Central memory CD4-positive, alpha-beta T cell (primary cell): ENCODE measurements at places on chromosomes 13 and 19.

GRCh38 chr13:45102136-45102507, 18.2 kb upstream of the GTF2F2 start:
- no peak for DNase-seq

- peak; percentile 35 for DNase-seq
Measured at GRCh38 chr19:9205501-9206113, 13.8 kb downstream of the OR7D4 start.

DNA sequence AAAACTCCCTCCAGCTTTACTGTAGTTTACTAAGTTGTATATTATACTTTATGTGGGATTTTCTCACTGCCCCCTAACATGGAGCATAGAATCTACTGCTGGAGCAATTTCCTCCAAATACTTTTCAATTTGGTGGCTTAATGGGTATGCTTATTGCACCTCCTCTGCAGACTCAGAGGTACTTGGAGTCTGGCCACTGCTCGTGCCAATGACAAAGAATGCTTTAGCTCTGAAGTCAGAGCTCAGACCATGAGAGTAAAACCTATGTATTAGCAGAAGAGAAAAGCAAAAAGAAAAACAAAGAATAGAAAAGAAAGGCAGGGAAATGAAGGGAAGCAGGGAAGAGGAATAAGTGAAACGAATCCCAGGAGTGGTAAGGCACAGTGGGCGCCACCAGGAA, 71.9 kb downstream of the SUCLA2 start:
- DNase-seq = no peak

GRCh38 chr19:47036097-47036651, 12.2 kb downstream of the TMEM160 start:
- no peak for DNase-seq

GRCh38 chr13:44273991-44274770, 99.4 kb upstream of the SERP2 start:
- DNase-seq = peak; percentile 77

DNA sequence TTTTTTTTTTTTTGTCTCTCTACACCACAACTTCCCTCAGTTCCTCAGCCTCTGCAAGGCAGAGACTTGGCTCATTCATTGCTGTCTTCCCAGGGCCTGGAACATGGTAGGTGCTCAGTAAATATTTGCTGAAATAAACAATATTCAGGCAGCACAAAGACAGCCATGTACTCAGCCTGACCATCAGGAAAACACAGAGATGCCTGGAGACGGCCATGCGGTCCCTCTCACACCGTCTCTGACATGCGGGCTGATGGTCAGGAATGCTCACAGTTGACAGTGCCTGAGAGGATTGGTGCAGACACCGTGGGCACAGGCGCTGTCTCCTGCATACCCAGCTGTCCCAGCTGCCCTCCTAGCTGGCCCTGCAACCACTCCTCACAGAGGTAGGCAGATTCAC, 924 bp downstream of the PRAM1 start:
- no peak for DNase-seq
